ENCODE measurements at places on chromosomes 6 and 20.

GRCh38 chr6:137571854-137572253, 77.7 kb upstream of the OLIG3 start:
- peak; percentile 67 for DNase-seq

DNA sequence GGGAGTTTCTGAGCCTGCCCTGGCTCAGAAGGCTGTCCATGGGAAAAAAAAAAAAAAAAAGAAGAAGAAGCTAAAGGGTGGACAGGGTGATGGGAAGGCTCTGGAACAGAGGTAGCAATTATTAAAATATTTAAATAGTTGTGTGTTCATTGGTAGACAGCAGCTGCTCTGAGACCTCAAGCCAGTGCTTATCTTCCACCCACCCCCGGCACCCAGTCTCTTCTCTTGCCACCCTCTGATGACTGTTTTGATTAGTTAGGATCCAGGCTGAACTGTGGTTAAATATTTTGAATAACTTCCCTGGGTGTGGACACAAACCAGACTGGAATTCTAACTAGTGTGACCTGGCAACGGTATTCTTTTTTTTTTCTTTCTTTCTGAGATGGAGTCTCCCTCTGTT, 16.9 kb upstream of the SRSF3 start:
- DNase-seq, result no peak

- DNase-seq, result no peak
Observed at GRCh38 chr6:76789580-76789979, 673.7 kb downstream of the HTR1B start.

DNA sequence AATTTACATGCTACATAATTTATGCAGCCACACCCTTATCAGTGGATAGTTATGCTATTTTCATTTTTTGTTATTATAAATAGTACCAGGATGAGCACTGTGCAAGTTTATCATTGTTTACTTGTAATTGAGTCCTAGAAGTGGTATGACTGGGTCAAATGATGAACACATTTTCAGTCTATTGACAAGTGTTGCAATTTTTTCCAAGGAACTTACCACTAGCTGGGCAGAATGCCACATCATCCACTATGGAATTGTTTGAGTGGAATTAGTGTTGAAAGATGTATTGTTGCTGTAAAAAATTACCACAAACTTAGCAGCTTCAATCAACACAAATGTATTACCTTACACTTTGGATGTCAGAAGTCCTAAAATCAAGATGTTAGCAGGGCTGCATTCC, 38.1 kb upstream of the OPN5 start:
- no peak for DNase-seq

GRCh38 chr6:31332637-31333602, 24.1 kb downstream of the HLA-B start:
- DNase-seq, result no peak

GRCh38 chr20:46954490-46955038, 59.9 kb downstream of the EYA2 start:
- DNase-seq, result no peak

GRCh38 chr6:164336455-164336854, 921.9 kb downstream of the QKI start:
- no peak for DNase-seq

DNA sequence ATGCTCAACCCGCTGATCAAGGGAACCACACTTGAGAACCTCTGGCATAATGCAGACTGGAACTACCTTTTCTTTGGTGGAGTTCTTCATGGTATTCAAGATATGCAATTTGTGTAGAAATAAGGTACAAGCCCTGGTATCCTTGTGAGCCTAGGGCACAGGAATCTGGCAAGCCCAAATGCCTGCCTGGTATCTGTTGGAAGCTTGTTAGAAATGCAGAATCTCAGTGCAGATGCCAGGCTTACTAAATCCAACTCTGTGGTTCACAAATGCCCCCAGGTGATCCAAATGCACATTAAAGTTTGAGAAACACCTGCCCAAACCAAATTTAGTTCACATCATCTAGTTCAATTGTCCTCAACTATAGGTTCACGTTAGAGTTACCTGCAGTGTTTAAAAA, 159.8 kb upstream of the LAMP5 start:
- DNase-seq, result no peak

DNA sequence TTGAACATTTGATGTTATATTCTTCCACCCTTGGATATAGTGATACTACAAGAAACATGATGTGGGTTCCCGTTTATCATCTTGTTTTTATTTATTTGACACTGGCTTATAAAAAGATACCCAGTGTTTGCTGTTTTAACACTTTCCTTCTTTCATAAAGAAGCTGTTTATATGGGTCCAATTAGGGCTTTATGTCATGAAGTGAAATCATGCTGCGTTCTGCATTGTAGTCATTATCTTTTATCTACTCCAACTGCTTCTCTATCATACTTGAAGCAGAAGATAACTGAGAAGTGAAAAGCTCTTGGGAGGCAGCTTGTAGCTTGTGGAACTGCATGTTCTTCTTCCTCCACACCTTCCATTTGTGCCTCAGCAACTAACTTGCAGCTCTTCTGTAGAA, 57.8 kb downstream of the GPX5 start:
- no peak for DNase-seq

DNA sequence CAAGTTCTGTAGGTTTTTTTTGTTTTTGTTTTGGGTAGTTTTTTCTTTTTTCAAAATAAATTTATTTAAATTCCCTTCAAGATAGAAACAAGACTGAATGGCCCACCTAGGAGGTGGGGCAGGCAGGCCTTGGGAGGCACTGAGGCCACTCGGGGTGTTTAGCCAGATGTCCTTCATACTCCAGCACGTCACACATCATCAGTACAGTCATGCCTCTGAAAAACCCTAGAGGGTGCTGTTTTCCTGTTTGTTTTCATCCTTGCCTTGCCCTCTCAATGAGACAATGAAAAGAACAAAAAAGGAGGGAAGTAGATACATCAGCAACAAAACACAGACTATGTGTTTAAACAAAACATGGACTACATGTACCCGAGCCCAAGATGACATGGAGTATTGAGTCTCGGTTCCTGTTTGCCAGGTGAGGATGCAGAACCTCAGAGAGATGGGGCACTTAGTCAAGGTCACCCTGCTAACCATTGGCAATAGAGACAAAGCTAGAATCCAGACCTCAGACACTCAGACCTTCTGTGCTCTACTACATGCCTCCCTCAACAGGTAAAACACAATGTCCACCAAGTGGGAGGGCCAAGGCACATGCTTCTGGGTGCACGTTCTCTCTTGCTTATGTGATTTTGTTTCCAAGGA, 26.8 kb upstream of the CLIC5 start:
- DNase-seq, result no peak

DNA sequence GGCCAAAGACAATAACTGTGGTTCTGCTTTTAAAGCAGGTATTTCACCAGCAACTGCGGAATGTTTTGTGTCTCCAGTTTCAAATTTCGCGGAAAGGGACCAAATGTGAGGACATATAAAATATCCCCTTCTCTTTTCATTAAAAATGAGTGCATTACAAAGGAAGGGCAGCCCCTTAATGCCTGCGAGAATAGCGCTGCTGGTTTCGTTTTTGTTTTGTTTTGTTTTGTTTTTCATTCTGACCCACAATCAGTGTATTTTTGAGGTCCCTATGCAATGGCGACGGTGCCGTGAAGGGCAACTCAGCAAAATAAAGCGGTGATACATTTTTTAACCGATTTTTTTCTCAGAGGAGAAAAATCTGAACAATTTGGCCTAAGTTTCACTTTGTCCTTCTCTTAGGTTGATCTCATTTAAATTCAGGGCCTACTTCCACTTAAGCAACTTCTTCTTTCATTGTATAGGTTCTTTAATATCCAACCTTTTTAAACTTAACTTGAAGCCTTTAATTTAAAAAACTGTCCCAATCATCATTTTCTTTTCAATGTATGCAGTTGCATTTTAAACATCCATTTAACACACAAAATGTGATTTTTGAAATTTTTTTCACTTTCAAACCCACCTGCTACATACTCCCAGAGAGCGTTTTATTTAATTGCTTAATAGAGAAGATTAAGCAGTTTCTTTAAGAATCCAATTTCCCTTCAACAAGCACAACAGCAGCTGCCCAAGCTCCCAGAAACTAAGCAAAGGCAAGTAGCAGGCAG, 2.9 kb upstream of the HIVEP2 start:
- DNase-seq, result no peak

GRCh38 chr6:56370127-56370540, 122.8 kb upstream of the COL21A1 start:
- no peak for DNase-seq

- no peak for DNase-seq
Observed at GRCh38 chr6:15376900-15377487, 131.1 kb downstream of the JARID2 start.

DNA sequence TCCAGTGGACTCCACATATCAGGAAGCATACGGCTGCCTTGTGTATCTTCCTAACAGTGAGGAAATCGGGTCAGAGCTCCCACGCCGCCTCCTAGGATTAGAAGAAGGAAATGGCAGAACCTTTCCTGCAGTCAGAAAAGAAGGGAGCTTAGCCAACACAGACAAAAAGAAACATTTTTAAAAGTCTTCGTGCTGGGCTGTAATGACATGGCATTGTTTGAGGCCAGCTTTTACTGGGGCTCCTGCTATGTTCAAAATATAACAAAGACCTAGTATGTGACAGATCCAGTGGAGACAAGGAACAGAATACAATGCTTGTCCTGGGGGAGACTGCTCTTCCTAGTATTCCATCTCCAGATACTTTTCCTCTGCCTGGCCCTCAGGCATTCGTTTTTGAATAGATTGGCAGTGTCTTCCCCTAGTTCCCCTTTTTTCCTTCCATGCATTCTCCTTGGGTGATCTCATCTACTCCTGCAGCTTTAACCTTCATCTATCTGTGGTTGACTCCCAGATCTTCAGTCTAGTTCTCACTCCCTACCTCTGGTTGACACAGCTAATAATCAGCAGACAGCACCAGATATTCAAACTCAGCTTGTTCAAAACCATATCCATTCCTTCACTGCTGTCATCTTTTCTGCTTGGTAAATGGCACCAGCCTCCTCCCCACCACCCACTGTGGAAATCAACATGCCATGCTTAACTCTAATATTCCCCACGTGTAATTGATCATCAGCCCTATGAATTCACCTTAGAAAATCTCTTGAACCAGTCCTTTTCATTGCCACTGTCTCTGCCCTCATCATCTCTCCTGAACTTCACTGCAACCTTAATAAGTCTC, 94.5 kb upstream of the VSTM2L start:
- DNase-seq, result no peak

- no peak for DNase-seq
Observed at GRCh38 chr6:130967502-130968445, 95.3 kb downstream of the EPB41L2 start.

DNA sequence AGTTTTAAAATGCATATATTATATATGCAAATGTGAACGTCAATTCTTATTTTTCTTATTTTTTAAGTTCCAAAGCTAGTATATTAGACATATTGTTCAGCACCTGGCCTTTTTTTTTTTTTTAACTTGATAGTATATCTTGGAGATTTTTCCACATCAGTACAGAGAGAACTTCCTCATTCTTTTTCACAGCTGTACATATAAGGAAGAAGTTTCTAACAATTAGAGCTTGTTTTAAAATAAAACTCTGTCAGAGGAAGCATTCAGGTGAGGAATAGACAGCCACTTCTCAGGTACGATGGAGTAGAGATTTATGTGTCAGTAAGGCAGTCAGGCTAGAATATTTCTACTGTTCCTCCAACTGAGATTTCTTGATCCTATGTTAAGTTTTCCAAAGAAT, 233.1 kb upstream of the SUPT3H start:
- DNase-seq, result no peak

All from T-cell (primary cell).